ENCODE measurements at places on chromosomes 3 and 15.

DNA sequence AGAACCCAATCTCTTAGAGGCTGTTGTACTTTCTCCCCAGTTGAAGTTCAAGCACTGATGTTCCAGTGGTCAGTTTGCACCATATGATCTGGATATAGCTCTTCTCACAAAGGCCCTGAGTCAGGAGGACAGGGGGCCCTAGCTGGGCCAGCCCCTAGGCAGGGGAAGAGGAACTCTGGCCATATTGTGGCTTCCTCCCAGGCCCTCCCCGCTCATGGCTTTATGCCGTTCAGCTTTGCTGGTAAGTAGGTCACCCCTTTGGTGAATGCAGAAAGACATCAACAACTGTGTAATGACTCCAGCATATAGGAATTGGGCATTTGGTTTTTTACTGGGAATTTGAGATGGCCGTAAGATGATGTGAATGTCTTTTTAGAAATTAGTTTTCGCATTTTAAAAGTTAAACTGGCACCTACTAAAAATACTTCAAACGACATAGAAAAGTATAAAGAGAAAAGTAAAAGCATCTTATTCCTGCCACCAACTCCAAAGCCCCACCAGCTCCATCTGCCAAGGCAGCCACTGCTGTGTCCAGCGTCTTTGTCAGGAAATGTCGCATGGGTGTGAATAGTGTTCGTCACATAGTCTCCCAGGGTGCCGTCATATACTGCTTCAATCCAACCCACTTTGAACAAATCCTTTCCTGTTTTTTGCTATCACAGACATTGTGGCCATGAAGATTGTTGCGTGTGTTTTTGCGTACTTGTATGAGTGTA, 25.3 kb downstream of the CCR9 start:
- no peak for DNase-seq

DNA sequence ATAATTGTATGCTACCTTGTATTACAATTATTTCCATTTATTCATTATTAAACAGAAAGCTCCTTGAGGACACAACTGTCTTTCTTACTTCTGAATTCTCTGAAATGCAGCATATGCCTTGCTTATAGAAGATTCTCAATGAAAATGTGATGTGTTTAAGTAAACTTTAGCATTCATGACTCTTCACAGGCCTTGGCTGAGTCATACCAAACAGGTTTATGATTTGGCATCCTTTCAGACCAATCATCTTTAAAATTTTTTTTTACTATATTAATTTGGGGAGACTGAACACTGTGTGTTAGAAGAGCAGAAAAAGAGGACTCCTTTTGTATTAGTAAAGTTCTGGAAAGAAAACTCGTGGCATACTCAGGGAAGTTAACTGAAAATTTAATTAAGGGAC, 6.4 kb upstream of the GALK2 start:
- DNase-seq: no peak

DNA sequence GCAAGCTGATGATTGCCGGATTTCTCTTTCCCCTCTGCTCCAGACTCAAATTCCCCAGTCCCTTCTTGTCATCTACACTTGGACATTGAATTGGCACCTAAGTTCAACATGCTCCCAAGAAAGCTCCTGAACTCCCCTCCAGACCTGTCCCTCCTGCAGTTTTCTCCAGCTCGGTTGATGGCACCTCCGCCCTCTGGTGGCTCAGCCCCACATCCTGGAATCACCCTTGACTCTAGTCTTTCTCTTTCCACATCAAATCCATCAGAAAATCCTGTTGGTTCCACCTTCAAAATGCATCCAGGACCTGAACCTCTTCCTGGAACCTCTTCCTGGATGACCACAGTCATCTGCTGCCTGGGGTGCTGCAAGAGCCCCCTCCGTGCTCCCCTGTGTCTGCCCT, 60.1 kb downstream of the RASGRF1 start:
- DNase-seq: no peak

- DNase-seq: no peak
Observed at GRCh38 chr3:154480033-154480432, 50.0 kb upstream of the GPR149 start.

DNA sequence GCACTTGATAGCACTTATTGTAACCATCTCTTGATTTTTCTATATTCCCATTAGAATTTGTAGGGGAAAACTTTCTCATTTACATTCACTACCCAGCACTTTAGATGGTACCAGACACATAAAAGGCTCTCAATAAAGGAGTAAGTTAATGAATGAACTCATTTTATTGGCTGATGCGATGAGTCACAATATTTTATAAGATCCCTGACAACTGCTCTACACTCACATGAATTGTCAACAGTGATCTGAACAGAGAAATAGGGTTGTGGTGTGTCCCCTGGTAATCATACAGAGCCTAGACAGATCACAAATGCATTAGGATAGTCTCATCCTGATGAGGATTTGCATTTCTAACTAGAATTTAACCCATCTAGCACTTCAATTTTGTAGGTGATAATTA, 567.6 kb upstream of the ARPP21 start:
- DNase-seq: no peak

- DNase-seq: no peak
Observed at GRCh38 chr15:101048176-101048575, 129.0 kb downstream of the LRRK1 start.

DNA sequence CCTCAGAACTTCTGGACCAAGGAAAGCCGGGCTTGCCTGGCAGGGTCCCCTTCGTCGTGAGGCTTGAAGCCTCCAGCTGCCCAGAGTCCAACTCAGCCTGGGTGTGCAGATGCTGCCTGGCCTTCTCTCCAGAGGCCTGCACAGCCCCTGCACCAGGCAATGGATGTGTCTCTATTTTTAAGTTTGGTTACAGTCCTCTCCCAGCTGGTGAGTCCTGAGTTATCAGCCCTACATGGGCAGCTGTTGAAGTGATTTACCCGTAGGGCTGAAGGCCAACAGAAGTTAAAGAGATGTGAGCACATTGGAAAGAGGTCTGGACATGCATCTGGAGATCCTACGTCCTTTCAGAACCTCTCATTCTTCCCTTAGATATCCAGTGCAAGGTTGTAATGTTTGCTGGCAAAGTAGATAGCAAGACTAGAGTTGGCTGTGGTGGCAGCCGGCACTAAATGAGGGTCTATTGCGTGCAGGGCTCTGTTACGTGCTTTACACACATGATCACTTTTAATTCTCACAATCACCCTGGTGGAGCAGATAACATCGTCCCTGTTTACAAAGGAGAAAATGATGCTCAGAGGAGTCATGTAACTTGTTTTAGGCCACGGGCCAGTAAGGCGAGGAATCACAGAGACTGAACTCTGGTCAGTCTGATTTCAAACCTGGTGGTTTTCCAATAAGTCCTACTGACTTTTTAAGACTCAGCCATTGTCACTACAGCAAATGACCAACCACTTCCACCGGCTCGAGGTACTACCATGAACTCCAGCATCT, 9.9 kb downstream of the FYCO1 start:
- DNase-seq: no peak

GRCh38 chr3:12999147-13000140, 73.8 kb downstream of the IQSEC1 start:
- DNase-seq: no peak

GRCh38 chr3:182349051-182349450, 444.3 kb upstream of the ATP11B start:
- no peak for DNase-seq

DNA sequence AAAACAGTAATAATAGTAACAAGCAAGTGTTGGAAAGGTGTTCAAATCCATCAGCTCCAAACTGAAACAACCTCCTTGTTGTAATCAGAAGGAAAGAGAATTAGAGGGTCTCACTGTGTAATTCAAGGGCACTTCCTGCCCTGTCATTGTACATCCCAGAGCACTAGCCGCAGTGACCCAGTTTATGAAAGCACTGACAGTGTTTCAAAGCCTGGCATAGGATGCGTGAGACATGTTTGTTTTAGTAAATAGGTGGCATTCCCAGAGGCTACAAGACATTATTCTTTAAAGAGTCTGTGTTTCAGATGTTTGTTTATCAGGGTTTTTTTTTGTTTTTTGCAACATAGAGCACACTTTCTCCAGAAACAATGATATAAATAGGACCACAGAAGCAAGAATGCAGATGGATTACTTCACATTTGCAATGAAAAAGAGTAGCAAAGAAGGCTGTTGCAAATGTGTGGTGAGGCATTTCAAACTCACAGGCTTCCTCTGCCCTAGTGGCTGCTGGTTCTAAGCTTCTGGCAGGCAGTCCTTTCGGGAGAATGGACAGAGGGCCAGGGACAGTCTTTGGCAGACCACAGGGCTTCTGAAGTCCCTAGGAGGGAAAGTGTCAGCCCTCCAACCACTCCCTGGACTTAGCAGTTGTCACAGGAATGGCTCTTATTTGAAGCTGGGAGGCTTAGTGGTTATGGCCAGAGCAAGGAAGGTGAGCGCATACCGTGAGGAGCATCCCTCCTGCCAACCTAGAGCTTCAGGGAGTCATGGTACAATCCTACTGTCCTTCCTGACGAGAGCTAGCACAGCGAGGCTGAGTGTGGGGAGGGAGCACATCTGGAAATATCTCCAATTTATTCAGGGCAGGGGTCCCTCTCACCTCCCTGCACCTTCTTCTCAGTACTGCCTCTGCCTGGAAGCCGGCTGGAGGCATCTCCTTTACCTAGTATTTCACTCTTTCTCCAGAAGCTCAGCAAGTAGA, 31.4 kb upstream of the TIPARP start:
- no peak for DNase-seq

DNA sequence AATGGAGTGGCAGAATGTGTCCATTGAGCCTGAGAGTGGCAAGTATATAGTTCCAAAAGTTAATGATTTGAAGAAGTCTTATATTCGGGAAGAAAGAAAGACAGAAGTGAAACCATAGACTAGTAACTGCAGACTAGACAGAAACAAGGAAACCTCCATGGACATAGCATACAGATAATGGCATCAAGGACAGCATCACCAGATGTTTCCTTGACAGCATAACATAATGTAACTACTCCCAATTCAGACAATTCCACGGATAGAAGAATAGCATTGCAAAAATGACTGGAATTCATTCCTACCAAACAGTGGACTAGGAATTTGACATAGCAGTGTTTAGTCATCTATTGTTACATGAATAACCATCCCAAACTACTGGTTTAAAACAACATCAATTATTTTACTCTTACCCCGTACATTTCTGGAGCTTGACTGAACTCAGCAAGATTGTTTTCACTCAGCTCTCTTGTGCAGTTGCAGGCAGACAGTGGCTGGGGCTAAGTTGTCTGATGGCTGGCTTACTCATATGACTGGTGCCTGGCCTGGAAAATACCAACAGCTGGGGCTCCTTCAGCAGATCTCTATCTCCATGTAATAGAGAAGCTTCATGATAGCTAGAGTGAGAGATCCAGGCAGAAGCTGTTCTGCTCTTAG, 109.7 kb upstream of the GADL1 start:
- DNase-seq: no peak

- no peak for DNase-seq
Observed at GRCh38 chr3:190557296-190557695, 43.4 kb downstream of the IL1RAP start.

DNA sequence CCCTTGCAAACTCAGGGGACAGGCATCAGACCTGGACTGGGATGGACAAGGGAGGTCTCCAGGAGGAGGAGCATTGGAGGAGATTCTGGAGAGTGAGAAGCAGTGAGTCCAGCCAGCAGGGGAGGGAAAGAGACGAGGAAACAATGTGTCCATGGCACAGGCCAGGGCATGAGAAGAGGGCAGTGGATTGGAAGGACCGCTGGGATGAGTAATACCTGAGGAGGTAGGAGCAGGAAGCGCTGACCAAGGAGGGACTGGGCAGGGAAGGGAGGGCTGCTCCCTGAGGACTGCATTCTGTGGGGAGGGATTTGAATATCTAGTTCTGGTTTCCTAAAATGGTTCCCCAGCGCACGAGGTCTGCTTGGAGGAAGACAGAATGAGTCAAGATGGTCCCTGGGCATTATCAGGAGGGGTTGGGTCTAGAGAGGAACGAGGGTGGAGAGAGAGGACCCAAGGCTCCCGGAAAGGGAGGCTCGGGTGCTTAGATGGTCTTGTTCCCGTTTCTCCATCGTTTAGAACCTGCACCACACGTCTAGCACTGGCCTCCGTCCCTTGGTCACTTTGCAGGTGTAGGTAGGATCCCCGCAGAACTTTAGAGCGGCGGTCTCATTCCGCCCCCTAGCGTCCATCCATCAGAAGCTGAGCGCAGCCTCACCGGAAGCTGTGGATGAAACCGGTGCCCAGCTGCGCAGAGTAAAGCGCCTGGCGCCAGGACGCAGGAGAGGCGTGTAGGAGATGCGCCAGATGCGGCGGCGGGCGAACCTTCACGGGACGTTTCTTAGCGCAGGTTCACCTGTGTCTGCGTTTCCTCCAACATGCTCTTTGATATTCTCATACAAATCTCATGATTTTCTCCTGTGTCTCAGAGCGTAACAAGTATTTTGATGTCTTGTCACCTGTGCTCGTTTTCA, 190.7 kb upstream of the NDN start:
- no peak for DNase-seq

- no peak for DNase-seq
Observed at GRCh38 chr3:160999274-160999673, 105.9 kb downstream of the B3GALNT1 start.

DNA sequence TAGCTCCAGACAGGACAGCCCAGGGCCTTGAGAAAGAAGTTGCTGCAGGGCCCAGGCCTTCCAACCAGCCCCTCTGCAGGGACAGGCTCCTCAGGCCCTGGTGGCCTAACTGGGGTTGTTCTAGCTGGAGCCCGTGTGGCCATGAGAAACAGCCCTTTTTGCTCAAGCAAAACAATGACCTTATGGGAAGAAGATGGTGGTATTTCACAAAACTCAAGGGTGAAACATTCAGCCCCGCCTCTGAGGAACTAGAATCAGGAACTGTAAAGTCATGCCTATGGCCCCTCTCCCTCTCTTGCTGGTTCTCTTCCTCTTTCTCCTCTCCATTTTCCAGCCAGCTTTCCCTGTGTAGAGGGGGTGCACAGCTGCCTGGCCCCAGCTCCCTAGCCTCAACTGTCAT, 273.3 kb downstream of the RPLP1 start:
- no peak for DNase-seq

All from CD8-positive, alpha-beta T cell (primary cell).